ENCODE measurements at places on chromosomes 3 and 15.
A peak's percentile ranks its signal among the peaks of the same experiment; 100 is the strongest.

- DNase-seq = no peak
Measured at GRCh38 chr15:64653757-64654156, 121.6 kb downstream of the RBPMS2 start.

GRCh38 chr3:129184396-129184657 lies 631 bp upstream of the CNBP start:
- no peak for DNase-seq

GRCh38 chr3:40309925-40310695 lies 603 bp downstream of the EIF1B start:
- peak; percentile 22 for DNase-seq

DNA sequence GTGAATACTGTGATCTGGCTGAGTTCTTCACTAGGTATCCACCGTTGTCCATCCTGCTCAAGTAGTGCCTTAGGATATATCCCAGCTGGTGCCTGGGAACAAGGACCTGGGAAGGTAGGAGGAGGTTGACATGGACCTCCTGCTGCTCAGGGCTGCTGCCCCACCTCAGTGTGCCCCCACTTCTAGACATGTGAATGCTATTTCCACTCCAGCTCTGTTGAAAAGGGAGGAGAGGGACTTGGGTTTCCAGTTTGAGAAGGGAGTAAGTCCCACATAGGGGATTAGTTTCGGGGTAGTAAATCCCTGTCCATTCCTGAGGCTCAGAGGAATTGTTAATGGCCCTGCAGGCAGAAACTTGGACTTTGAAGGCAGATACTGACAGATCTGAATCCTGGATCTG lies 32.9 kb upstream of the ETV5 start:
- no peak for DNase-seq

GRCh38 chr15:99931703-99932603 lies 198.7 kb upstream of the LYSMD4 start:
- DNase-seq = no peak

GRCh38 chr3:49563766-49564165 lies 9.5 kb downstream of the BSN start:
- no peak for DNase-seq

DNA sequence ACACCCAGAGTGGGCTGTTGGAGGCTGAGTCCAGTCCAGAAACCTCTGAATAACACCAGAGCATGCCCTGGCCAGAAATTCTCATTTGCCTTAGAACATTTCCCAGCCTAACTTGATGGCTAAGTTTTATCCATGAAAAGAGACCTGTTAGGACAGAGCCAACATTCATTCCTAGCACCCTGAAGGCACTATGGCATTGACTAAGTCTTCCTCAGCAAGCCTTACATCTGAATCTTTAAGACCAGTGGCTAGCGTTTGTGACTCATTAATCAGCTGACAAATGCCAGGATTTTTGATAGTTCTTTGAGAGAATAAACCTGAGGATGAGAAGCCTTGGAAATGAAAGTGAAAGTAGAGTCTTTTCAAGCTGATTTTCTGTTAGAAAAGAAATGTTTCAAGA lies 1087.1 kb upstream of the ALCAM start:
- no peak for DNase-seq

GRCh38 chr3:170826047-170826446 lies 43.9 kb downstream of the RPL22L1 start:
- no peak for DNase-seq

DNA sequence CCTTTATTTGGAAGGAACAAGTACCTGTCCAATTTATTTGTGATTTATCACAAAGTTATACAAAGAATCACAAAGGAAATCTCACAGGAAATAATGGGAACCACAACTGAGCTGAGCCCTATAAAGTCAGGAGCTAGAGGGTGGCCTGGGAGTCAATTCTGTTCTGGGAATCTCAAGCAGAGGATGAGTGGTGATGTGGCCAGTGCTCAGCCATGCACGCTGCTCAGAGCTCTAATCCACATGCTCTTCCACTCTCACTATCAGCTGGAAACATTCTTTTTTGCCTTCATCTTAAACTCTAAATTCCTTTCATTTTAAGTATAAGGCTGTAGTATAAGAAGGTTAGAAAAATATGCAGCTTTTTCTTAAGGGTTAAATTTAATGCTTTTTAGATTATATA lies 36.6 kb downstream of the UACA start:
- DNase-seq = no peak

GRCh38 chr15:39301589-39301999 lies 279.3 kb upstream of the THBS1 start:
- no peak for DNase-seq

DNA sequence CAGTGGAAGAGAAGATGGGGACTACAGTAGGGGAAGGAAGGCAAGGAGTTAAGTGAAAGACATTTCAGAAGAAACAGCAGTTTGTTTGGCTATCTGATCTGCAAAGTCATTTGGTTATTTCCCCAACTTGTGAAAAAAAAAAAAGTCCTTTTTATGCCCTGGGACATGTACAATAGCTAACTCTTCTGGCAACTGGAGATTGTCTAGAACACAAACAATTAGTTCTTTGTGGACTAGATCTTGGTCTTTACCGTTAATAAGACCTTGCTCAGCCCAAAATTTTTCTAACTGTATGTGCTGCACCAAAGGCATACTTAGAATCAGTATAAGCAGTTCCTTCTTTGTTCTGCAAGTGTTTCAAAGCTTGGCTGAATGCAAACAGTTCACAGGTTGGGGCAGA lies 103.5 kb upstream of the NECTIN3 start:
- no peak for DNase-seq

- DNase-seq = no peak
Measured at GRCh38 chr3:32181365-32181764, 57.1 kb upstream of the CMTM8 start.

DNA sequence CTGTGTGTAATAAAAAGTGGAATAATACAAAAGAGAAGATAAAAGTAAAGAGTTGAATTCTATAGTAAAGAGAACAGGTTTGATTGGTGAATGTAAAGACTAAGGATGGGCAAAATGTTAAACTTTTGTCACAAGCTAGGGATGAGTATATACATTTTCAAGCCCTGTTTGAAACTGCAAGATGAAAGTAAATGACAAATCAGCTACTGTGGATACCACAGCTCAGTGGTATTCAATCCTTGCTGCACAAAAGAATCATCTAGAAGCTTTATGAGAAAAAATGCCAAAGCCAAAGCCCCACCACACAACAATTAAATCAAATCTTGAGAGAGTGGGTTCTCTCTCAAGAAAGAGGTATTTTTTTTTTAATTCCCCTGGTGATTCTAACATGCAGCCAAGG lies 67.7 kb downstream of the VPS13C start:
- no peak for DNase-seq

DNA sequence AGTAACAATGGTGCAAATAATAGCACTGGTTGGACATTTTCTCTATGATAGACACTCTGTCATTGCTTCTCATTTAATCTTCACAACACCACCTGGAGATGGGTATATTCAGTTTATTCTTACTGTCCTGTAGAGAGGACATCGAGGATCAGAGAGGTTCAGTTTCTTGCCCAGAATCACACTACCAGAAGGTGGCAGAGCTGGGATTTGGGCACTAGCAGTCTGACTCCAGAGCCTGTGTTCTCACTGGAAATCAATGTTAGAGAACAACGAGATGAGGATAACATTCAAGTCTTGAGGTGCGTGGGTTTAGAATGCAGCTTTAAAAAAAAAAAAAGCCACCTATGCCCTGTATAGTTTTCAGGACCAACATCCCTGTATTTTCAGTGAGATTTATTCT lies 127.8 kb downstream of the SYNPR start:
- no peak for DNase-seq

DNA sequence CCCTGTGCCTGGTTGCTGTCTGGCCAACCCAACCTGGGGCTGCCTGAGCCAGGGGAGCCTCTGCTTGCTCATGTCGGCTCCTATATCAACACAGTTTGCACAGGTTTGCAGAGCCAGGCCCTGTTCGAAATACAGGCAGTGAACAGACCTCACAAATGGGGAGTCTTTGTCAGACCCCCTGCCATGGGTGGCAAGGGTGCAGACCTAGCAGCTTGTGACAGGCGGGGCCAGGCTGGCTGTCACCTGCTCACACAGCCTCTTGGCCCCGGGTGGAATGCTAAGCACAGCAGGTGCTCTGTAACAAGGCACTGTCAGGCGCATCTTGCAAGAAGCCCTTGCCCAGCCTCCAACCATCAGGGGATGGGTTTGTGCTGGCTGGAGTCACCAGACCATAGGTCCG lies 47.3 kb downstream of the BDH1 start:
- DNase-seq = no peak

DNA sequence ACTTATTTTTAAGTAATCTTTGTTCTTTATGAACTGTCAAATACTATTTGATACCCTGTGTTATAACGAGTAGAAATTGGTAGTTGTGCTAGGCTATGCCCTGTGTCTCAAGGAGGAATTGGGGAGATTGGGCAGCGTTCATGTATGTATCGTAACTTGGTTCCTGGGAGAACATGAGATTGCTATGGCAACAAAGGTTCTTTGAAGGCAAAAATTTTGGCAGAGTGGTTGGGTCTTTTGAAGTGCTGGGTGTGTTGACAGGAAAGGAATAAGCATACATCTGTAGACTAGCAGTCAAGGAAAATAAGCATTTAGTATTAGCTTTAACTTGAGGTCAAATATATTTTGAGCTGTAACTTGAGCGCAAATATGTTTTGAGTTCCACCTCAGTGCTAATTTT lies 45.3 kb downstream of the TCF12 start:
- no peak for DNase-seq

DNA sequence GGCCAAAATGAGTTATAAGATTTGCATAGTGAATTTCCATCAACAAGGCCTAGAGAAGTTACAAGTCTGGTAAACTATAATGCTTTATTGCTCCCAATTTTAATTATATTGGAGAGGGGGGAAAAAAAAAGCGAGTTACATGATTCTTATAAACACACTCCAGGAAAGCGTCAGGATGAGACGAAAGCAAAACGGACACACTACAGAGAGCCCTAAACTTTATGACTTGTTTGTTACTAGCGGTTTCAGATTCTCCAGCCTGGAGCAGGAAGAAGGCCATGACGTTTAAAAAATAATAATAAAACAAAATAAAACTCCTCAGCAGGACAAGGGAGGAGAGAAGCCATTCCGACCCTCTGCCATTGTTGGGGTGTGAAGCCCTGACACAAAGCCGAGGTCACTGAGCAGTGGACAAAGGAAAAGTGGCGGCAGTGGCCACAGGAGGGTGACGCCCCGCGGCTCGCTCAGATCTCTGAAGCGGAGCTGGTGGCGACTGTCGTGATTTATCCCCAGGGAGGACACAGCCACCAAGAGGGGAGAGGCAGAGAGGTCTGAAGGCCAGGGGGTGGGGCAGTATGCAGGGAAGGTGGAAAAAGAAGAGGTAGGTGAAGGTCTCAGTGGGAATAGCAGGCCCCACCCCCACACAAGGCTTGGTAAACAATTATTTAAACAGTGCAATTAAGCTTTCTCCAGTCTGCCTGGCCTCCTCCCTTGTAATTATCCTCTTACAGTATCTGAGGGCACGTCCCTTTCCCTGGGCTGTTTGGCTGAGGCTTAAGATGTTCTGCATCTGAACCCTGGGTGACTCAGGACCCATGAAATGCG lies 45.3 kb downstream of the ADAMTS9 start:
- no peak for DNase-seq

DNA sequence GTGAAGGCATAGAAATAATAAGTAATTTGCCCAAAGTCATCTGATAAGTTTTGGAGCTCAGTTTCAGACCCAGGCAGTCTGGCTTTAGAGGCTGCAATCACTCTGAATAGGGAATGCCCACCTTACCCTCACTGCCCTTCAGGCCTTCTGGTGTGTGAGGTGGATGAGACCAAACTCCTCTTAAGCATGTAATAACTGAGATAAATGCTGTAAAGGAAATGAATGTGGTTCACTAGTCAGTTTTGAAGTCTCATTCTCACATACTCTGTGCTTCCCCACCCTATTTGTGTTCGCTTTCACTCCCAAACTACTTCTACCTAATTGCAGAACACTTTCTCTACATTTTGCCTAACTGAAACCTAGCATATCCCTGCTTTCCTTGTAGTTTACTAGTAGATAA lies 144.1 kb downstream of the FILIP1L start:
- peak; percentile 8 for DNase-seq

GRCh38 chr3:143831208-143831607 lies 17.1 kb downstream of the SLC9A9 start:
- no peak for DNase-seq

- no peak for DNase-seq
Measured at GRCh38 chr3:30306896-30307295, 299.5 kb upstream of the TGFBR2 start.

DNA sequence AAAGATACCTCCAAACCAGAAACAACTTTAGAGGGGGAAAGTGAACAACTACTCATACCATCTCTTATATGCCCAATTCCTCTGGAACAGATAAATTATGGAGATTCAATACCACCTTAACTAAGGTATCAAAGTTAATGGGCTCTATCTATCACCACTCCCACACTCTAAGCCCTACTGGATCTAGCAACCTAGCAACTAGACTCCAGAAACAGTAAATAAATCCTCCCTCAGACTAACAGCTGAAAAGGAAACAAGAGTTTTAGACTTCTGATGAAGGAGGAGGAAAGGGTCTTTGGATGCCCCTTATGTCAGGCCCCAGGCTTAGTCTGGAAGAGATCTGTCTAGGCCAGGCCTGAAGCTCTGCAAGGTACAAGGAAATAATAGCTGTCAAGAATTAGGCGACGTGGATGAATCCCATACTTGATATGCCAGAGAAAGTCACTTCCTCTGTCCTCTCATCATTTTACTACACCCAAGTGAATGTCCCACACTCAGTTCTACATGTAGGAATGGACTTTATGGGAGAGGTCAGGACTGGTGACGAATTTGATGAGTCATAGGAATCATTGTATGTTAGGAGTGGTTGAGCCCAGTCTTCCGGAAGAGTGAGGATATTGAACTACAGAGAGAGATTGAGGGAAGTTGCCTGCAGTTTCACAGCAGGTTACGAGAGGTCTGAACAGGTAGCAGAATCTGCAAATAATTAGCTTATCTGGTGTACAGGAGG lies 113.8 kb downstream of the AKAP13 start:
- no peak for DNase-seq

DNA sequence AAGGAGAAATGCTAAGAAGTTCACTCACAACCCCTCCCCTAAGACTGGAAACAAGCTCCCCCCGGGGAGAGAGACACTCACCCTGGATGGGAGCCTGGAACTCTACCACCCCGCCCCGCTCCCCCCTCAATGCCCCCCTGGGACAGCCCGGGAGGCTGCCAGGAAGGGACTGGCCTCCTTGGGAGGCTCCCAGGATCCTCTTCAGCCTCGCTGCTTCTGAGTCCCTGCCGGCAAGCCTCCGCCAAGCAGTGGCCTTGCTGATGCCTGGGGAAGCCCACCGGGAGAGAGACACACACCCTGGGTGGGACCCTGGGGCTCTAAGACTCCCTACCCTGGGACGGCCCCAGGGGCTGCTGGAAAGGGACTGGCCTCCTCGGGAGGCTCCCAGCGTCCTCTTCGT lies 33.4 kb downstream of the CPEB1 start:
- DNase-seq = no peak

GRCh38 chr15:35150361-35150760 lies 65.3 kb upstream of the NANOGP8 start:
- DNase-seq = no peak

GRCh38 chr15:26091184-26091583 lies 228.1 kb upstream of the ATP10A start:
- no peak for DNase-seq

Data from GM12891 (cell line).